ENCODE measurements at places on chromosomes 12 and 14.
A peak's percentile ranks its signal among the peaks of the same experiment; 100 is the strongest.

- DNase-seq = peak; percentile 48
These were observed 12.3 kb downstream of the EMP1 start for GRCh38 chr12:13208533-13209435.

GRCh38 chr12:27177706-27178105, 66.4 kb upstream of the STK38L start:
- DNase-seq = peak; percentile 73

GRCh38 chr14:73786636-73787485, 64.8 kb upstream of the PTGR2 start:
- DNase-seq = peak; percentile 56

- DNase-seq = no peak
These were observed 38.9 kb upstream of the CIT start for GRCh38 chr12:119915894-119916510.

- peak; percentile 27 for DNase-seq
These were observed 475.4 kb downstream of the NPAS3 start for GRCh38 chr14:33414041-33414440.

Data from M059J (cell line).